ENCODE measurements at places on chromosomes 12 and 14.

GRCh38 chr14:68274725-68275124 is 455.1 kb downstream of the RAD51B start:
- no peak for DNase-seq

DNA sequence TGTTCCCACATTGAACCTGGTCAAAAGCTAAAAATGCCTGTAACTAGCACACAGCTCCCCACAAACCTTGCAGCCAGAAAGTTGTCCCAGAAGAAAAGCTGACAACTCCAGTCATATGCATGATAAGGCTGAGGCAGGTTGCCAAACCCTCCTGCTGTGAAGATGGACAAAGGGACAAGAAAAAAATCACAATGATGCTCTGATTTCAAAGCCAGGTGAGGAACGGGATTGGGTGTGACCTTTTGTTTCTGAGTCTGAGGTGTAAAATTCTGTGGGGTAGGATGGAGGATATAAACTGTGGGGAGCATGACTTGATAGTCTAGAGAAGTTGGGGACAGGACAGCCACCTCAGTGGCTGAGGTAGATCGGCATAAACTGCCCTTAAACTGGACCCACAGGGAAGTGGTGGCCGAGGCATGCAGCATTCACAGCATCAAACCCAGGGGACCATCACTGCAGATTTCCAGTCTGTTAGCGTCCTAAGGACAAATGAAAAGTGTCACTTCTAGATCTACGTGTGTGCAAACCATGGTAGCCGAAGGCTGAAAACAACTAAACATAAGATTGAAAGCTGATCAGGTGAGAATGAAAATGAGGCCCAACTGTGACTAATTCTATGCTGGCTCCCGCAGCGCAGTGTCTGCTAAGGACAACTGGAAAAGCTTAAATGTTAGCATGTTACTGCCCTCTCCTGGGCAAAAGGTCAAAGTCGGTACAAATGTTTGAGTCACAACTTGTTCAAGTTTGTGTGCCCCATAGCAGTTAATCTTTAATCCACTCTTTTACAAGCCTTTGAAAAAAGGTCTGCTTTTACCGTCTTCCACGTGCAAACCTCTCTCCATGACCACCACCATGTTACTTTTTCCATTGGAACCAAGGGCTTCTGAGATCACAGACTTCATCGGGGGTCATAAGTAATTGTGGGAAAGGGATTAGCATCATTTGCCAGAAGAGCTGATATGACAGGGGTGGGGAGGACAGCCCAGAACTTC is 39.8 kb downstream of the GRIN2B start:
- peak; percentile 1 for DNase-seq

DNA sequence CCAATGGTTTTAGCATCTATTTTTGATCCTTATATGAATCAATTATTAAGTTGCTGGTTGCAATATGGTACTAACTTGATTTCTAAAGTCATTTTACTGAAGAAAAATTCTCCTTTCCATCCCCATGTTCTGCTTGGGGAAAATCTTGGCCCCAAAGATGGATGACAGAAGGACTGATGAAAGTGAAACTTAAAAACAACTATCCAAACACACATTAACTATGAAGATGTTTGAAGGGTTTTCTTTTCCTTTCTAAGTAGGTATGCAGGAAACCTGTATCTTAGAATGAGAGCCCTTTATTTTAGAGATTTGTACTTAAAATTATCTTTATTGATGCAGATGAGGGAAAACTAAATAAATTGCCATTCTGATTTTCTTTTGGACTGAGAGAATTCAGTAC is 5.9 kb downstream of the C12orf71 start:
- DNase-seq: no peak

DNA sequence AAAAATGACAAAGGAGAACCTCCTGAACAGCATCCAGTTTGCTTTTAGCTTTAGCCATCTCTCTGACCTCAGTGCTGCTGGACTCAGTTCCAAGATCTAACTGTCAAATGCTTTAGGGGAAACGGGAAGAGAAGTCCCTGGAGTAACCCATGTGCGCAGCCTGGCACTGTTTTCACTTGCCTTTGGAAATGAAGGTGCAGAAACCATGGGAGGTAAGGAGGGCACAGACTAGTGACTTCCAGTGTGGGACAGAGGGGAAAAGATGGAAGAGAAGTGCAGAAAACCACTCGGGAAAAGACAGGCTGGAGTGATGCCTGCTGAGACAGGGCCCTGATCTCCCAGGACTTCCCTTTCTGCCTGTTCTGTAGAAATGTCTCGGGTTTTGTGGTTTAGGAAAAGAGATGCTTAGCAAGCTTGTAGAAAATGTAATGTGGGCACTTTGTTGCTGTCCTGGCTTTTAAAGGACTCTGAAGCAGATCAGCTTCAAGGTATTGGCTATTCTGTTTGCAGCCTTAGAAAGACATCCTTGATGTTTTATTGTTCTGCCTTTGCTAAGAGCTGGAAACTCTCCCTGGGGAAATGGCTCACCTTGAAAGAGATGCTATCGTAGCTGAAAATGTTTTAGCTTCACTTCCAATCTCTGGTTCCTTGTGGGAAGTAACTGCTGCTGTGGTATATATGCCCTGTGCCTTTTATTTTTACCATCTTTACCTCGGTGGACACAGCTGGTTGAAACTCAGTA is 124.6 kb upstream of the HIF1A start:
- DNase-seq: peak; percentile 65

DNA sequence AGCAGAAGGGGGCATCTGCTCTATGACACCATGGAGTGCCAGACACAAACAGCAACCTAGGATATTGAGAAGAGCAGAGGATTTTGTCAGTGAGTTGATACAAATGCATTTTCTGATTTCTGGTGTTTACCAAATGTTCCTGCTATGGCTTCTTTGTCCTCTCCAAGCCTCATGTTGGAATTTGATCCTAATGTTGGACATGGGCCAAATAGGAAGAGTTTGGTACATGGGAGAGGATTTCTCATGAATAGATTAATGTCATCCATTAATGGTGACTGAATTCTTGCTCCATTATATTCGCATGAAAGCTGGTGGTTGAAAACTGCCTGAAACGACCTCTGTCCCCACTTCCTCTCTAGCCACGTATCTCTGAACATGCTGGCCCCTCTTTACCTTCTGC is 1002.2 kb upstream of the FLRT2 start:
- no peak for DNase-seq

All from T47D (cell line).